ENCODE measurements at places on chromosomes 6 and 20.

- DNase-seq, result no peak
These were observed 72.8 kb upstream of the CDYL start for GRCh38 chr6:4703382-4703781.

DNA sequence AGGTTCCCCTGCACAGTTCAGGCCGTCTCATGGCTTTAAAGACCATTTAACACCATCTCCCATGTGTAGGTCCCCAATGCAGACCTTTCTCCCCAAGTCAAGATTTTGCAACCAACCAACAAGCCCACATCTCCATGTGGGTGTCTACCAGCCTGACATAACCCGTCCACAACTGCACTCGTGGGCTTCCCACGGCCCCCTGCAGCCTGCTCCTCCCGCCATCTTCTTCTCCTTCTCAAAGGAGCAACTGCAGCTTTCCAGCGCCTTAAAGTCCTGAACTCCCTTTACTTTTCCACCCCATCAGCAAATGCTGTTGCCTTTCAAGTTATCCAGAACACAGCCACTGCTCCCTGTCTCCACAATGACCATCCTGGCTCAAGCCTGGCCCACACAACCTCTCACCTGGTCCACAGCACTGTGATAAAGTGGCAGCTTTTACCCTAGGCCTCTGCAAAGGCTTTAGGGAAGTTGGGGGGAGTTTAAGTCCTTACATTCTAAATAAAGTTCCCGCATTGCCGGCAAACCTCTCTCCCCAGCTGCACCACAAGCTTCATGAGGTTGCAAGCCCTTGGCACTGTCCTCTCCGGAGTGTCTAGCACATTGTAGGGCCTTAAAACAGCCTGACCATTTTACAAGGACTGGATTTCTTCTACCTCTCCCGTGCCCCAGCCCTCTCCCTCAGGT lies 140.5 kb downstream of the PREX1 start:
- DNase-seq, result no peak

- peak; percentile 17 for DNase-seq
These were observed 297.1 kb upstream of the RIMS1 start for GRCh38 chr6:71589254-71589653.

DNA sequence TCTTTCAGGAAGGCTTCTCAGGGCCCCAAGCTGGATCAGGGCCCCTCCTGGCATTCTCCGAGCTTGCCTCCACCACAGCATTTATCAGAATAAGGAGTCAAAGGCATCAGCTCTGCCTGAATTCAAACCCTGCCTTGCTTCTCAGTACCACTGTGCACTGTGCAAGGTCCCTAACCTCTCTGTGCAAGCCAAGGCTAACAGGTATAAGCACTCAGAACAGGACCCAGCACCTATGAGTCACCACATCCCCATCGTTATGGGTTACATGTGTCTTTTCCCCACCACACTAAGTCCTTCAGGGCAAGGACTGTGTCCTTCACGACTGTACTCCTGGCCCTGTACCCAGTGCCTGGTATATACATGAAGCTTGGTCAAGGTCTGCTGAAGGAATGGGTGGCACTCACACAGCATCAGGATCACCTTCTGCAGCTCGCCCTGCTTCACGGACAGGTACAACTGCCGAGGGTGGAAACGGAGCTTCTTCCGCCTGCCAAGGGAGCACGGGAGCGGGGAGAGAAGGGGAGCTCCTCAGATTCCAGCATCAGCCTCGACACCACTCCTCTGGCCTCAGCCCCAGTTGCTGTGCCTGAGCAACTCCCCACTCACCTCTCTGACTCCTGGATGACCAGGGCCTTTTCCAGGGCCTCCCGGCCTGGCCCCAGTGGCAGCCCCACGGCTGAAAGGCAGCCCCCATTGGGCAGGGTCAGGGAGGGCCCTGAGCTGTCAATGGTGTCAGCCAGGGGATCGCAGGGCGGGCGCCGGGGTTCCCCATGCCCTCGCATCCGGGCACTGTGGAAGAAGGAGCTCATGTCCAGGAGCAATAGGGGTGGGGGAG lies 8.6 kb upstream of the SLC44A4 start:
- DNase-seq, result no peak

- DNase-seq, result no peak
These were observed 6.5 kb downstream of the NCOA7 start for GRCh38 chr6:125797120-125797885.

- DNase-seq, result no peak
These were observed 34.0 kb downstream of the MYH7B start for GRCh38 chr20:34989670-34990069.

GRCh38 chr20:38791940-38792339 lies 13.6 kb upstream of the PPP1R16B start:
- no peak for DNase-seq

GRCh38 chr6:15802466-15802865 lies 139.6 kb upstream of the DTNBP1 start:
- DNase-seq, result no peak

DNA sequence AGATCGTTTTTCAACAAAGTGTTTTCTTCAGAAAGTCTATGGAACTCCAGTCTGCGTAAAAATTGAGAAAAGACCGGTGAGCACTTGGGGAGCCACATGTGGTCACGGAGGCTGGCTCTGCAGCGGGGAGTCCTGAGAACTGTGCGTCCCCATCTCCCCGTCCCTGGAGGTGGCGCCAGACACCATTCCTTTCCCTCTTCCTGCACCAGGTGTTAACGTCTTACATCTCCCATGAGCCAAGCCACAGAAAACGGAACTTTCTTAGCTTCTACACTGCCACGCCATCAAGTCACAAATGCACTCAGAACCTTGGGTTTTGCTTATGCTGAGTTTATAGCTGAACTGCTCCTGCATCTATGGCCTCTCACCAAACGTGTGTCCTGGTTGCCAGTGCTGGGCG lies 62.6 kb downstream of the GINS1 start:
- peak; percentile 50 for DNase-seq

GRCh38 chr6:75613056-75613501 lies 11.4 kb downstream of the SENP6 start:
- no peak for DNase-seq

GRCh38 chr6:52136934-52137467 lies 49.2 kb upstream of the IL17A start:
- no peak for DNase-seq

DNA sequence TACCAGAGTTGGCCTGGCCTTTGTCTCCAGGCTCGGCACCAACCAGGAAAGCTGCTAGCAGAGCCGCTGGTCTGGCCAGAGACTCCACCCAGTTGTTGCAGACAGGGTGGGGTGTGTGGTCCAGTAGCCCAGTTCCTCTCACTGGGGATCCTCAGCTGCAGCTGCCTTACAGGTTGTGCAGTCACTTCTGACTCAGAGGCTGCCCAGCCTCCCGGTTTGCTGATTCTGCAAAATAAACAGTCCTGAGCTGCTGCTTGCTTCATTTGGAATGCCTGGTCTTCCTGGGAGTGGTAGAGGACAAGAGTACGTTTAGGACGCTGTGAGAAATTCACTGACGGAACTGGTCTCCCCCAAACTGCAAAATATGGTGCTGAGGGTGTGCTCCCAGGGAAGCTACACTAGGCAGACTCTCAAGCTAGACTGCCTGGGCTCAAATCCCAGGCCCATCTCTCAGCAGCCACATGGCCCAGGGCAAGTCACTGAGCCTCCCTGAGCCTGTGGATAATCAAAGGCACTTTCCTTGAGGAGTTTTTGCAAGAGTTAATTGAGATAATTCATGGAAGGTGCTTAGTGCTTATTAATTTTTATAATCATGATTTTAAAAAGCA lies 246.1 kb downstream of the TFAP2C start:
- peak; percentile 97 for DNase-seq

DNA sequence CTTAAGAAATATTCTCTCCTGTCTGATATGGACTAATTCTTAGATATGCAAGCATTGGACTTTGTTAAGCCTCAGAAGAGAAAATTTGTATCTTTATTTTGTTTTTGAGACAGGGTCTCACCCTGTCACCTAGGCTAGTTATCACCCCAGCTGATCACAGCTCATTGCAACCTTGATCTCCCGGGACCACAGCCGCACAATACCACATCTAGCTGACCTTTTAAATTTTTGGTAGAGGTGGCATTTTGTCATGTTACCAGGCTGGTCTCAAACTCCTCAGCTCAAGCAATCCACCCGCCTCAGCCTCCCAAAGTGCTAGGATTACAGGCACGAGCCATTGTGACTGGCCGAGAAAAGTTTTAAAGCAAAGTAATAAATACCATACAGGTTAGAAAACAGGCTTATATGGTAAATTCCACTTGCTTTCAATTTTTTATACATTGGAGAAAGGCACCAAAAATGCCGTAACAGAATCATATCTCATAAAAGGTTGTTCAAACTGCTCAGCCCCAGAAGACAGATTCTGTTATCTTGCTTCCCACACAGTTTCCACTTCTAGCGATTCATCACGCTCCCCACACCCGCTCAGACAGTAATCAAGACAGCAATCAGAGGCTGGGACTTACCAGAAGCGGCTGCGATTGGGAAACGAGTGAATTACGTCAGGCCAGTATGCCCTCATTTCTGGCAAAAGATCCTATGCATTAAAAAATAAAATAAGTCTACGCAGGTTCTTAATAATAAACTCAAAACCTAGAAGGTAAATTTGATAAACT lies 13.8 kb downstream of the RNASET2 start:
- DNase-seq, result no peak

DNA sequence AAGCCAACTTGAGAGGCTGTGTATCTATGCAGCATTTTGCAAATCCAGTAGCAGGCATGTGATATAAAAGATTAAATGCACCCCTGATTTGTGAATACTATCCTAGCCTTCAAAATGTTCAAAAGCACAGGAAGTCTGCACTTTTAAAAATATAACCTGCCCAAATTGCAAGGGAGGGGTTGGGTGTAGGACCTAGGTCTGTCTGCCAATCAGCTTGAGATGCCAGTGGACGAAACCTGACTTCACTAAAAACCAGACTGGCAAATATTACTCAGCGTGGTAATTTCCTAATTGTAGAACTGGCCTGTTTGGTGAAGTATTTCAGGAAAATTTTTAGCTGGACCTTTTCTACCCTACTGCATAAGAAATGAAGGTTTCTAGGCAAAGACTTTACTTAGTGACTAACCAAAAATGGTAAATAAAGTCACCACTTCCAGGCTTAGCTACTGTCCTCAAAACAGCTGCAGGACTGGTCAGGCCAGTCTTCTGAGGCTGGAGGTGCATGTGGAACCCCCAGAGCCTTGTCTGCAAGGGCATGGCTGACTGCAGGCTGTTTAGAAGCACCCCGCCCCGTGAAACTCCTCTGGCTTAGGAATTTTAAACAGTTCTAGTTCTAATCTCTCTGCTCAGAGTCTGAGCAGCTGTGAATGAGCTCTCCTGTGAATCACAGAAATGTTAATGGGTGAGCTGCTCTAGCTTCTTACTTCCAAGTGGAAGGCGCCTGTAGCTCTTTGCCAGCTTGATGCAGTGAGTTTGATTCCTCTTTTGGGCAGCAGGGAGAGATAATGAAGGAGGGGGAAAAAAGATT lies 104.4 kb upstream of the ESR1 start:
- no peak for DNase-seq

GRCh38 chr20:14235355-14235754 lies 102.1 kb downstream of the FLRT3 start:
- peak; percentile 36 for DNase-seq

- DNase-seq, result no peak
These were observed 238.6 kb downstream of the LRFN2 start for GRCh38 chr6:40348591-40348990.

DNA sequence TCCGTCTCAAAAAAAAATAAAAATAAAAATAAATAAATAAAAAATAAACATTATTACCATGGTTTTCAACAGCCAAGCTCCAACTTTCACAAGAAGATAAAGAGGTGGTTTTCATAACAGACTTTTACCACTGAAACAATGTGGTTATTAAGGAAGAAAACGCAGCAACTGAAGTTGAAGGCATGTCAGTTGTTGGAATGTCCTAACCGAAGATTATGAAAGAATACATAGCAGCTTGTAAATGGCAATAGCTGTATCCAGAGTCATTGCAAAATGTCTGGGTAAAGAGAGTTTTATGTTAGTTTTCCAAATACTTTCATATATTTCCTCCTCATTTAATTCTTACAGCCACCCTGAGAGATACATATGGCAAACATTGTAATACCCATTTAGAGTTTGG lies 161.6 kb upstream of the MARCKS start:
- DNase-seq, result no peak

- no peak for DNase-seq
These were observed 2.6 kb downstream of the NCOA5 start for GRCh38 chr20:46087161-46087560.

DNA sequence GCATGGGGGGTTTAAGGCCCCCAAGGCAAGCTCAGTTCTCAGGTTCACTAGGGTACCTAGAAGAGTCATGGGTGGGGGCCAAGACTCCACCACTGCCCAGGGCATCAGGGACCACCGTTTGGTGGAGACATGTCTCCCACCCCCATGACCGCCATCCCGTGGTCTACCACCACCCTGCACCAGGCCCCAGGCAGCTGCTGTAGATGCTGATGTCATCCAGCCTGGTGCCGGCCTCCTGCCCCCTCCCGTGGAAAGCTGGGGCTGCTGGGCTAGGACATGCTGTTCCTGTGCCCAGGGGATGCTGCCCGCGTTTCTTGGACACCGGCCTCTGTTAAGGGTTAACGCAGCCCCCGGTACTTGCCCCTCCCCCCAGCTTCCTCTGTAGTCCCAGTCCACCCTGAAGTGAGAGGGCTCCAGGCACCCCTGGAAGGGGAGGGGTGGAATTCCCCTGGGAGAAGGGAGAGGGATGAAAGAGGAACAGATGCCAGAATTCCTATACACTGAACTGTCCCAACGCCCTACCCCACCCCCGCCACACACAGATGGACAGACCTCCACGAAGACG lies 587 bp downstream of the IP6K3 start:
- peak; percentile 43 for DNase-seq
